ENCODE measurements at places on chromosomes 1 and 21. TPM values are rescaled to one million over a fixed set of nuclear protein-coding genes. Genes with fewer than 3 reads are reported as not detected.

LDLRAP1 gene
- 30.6 TPM for total RNA-seq

PPM1J gene
- 10.1 TPM for total RNA-seq

SLAMF9 gene
- total RNA-seq, result not detected

FCRL3 gene
- total RNA-seq, result not detected

RNU5D-1 gene
- not detected for total RNA-seq
